ENCODE measurements at places on chromosomes 12 and 14.
A peak's percentile ranks its signal among the peaks of the same experiment; 100 is the strongest.

DNA sequence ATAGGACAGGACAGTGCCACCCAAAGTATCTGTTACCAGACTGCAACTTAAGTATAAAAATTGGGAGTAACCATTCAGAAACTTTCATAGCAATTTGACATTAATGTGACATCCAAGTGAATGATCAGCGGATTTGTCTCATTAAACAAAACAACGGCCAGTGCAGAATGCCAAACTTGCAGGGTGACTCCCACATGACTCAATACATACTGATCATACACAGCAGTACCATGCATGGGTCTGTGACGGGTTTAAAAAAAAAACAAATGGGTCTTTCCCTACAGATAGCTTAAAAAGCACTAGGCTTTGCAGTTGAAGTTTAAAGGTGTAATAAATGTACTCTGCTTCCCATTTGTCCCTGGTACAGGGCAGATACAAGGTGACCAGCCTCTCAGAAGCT is 116.6 kb downstream of the SLC35F4 start:
- no peak for DNase-seq

GRCh38 chr14:61553730-61554641 is 141.3 kb upstream of the HIF1A start:
- DNase-seq = peak; percentile 63

DNA sequence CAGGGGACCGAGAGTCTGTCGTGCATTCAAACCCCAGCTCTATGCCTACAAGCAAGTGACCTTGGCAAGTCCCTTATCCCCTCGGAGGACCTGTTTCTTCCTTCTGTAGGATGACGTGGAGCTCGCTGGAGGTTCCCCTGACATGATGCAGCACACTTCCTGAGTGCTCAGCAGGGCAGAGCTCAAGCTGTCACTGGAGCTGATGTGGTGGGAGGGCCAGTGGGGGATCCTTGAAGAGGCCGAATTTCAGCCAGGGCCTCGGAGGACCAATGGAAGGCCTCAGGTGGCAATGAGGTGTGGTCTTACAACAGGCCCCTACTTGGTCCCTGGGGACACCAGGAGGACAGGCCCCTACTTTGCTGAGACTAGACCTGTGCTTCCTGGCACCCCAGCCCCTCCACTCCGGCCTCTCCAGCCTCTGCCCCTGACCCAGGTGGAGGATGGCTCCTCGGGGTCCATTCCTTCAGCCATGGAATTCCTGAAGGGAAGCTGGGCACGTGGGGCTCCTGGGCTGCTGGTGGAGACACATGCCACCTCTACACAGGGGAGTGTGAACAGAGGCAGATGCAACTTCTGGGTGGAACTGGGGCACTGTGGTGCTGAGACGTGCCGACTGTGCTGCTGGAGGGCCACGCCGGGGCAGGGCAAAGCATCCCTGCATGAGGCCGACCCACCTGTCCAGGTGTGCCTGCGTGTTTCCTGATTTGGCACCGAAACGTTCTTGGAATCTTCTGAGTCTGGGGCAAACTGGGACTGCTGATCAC is 18.7 kb upstream of the KIF26A start:
- DNase-seq = peak; percentile 60

DNA sequence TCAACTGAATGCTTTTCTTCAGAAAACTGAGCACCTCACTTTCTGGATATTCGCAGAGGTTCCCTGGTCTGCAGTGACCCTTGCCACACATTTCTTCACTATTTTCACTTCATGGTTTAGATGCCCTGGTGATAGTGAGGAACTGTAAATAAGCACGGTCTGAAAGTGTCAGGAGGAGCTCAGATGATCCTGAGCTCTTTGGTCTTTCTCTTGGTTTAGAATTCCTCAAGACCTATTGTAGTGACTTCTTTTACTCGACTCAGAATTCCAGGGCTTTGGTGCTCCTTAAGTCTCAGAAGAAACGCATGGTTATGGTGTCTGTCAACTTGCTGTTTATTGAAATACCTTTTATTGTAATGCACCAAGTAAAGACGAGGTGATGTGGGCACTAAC is 84.0 kb downstream of the SAMD4A start:
- DNase-seq = no peak

GRCh38 chr12:52691841-52692150 is 11.5 kb downstream of the KRT77 start:
- no peak for DNase-seq

- no peak for DNase-seq
Measured at GRCh38 chr12:99231031-99231430, 416.5 kb upstream of the GARIN6 start.

DNA sequence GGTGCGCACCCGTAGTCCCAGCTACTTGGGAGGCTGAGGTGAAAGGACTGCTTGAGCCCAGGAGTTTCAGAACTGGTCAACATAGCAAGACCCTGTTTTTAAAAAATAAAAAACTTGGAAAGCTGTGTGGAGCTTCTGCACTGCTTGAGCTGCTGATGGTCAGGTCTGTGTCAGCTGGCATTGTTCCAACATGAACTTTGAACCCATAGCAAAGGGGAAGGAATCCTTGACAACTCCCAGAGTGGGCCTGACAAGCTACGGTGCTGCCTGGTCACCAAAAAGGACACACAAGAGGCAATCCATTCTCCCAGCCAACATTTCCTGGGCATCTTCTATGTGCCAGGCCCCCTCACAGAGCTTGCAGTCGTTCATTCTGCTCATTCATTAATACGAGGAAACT is 16.4 kb upstream of the LTBP2 start:
- no peak for DNase-seq

- DNase-seq = peak; percentile 41
Measured at GRCh38 chr14:90698379-90698869, 117.8 kb downstream of the TTC7B start.
